ENCODE measurements at places on chromosomes 5 and 9.
A peak's percentile ranks its signal among the peaks of the same experiment; 100 is the strongest.

DNA sequence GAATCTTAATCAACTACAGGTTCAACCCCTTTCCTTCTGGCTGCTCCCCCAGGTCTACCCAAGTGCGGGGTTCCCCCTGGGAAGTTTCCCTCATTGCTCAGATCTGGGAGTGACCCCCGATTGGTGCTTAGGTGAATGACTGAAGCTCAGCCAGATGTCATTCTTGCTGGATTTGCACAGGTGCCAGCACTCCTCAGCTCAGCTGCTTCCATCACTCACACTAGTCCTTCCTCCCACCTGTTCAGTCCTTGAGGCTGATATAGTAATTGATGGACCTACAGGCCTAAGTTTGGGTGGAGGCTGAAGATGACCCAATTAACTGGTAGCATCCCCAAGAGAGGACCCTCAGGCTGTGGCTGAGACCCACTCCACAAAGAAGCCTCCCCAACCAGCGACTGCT is 32.9 kb downstream of the PRLR start:
- DNase-seq = no peak

DNA sequence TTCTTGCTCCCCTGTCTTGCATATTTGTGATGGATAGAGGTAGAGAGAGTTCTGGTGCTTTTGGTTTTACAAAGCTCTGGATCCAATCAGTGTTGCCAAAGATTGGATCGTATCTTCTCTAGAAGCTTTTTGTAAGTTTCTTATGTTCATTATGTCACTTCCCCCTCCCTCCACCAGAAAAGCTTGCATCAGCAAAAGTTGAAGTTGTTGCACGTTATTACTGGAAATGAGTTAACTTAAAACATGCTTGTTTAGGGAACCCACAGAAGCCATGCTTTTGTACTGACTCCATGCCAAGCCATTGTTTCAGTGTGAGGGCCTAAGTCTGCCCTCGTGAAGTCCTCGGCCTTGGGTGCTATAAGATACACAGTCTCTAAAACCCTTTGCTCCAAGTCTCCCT is 186.5 kb downstream of the ERCC6L2 start:
- DNase-seq = peak; percentile 43

DNA sequence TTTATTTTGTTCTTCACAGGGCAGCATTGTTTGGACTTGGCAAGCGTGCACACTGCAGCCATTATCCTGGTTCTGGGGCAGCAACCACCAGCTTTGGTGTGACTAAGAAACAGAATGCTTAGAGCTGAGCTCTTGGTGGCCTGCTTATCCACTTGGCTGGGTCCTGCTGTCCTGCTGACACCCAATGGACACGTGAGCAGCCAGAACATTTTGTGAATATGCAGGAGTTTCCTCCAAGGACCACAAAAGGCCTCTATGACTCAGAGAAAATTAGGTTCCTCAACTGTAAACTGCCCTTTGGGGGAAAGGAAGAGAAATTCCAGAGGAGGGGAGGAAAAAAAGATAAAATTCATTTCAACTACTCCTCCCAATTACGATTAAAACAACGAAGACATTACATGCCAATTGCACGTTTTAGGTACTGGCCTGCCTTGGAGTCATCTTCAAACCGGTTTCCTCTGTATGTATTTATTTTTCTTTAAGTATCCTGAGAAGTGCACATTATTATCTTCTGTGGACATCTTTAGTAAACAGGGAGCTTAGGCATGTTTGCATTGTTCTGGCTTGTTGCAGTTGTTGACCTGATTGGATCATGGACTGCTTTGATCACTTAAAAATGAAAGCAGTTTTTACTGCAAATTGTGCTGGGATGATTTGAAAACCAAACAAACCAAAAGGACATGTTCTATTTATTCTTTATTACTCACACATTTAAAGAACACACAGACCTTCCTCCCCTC is 82.3 kb upstream of the TLE4 start:
- peak; percentile 74 for DNase-seq

DNA sequence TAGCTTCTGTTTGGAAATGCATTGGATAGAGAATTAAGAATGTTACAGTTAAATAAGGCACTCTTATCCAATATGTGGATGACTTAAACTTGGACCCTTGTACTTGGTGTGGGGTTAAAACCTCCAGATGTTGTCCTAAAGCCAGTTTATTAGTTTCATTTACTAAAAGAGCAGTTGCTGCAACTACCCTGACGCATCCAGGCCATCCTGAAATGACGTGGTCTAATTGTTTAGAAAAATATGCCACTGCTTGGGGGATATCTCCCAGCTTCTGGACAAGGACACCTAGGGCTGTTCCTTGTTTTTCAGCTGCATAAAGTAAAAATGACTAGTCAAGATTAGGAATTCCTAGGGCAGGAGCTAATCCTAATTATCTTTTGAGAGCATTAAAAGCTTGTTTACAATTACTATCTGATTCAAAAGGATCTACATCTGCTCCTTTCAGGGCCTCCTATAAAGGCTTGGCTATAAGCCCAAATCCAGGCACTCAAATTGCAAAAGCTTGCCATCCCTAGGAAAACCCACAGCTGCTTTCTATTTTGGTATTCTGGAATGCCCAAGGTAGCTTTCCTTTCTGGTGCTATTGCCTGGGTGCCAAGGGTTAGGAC is 45.7 kb upstream of the SLCO4C1 start:
- peak; percentile 8 for DNase-seq

- DNase-seq = no peak
These were observed 115.5 kb downstream of the COL23A1 start for GRCh38 chr5:178474562-178475184.

DNA sequence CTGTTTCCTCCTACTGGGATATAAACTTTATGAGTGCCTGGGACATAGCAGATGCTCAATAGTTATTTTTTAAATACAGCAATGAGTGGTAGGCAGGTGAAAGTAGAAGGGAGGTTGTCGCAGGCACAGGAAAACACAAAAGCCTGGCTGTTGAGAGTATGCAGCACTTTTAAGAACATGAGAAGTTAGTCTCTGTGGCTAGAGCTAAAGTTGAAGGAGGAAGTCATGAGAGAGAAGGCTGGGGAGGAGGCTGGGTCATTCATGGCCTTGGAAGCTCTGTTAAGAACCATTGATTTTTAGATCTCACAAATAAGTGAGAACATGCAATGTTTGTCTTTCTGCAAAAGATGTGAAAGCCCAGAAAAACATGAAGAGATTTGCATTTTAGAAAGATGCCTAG is 126.7 kb downstream of the PRKACG start:
- no peak for DNase-seq

DNA sequence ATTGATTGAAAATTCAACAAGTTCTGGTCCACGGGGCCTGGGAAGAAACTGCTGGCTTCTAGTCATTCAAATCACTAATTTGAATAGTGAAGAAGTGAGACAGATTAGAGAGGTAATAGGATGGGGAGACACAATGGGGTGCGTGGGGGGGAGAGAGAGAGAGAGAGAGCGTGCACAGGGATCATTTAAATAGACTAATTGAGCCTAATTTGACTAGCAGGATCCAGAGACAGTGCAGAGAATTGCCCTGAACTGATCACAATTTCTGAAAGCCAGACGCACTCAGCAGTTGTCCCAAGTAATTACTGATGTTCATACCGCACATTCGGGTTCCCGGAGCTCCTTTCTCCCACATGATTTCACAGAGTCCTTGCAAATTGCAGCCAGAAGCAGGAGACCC is 50.3 kb upstream of the C5orf58 start:
- DNase-seq = no peak

DNA sequence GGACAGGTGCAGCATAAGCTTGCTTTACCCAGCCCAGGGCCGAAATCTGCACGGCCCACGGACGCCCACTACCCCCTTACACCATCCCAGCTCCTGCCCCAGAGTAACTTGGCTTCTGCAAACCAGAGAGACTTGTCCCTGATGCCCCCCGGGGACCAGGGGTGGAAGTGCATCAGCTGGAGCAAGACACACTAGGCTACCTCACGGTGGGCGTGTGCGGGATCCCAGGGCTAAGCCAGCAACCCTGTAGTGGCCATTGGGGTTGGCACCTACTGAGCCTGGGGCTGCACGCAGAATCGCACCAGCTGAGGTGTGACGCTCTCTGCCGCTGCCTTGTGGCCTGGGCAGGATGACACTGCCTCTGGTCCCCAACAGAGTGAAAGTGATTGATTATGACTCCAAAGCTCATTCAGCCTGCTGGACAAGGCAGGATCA is 6.1 kb upstream of the ZNF79 start:
- DNase-seq = no peak

DNA sequence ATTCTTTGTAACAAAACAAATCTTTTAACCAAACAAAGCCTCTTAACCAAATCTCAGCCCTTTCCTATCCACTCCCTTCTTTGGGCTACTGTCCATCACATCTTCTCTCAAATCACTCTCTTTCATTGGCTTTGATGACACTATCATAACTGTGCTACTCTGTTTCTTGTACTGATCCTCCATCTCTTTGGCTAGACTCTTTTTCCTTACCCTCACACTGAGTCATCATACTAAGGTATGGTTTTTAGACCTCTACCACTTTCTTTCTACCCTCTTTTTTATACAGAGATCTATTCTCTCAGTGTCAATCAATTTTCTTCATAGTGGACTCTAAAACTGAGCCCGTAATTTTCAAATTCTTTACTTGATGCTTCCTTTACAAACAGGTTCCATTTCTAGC is 174.9 kb downstream of the RAPGEF6 start:
- no peak for DNase-seq

DNA sequence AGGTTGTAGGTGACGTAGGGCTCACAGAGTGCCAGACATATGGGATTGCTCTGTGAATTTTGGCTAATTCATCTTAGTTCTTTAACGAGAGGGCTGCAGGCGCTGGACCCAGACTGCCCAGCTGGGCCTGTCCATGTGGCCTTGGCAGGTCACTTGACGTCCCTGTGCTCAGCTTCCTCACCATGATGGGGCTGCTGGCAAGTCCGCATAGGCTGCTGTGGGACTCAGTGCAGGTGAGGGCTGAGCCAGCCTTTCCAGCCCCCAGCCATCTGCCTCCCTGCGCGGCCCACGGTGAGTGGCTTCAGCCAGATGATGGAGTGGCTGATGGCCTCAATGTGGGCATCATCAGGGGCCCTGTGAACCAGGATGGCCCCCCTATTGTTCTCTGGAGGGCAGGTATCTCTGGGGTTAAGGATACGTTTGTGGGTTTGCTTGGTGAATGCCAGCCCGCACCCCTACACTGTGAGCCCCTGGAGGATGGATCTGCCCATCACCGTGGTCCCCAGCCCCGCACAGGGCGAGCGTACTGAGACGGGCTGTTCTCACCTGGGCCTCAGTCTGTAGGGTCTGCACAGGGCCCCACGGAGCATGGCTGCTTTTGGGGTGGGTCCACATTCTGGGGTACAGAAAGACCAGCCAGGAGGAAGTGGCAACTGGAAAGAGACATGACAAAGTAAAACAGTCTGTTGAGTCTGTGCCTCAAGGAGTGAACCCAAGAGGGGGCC is 3.7 kb downstream of the CARD19 start:
- DNase-seq = no peak

DNA sequence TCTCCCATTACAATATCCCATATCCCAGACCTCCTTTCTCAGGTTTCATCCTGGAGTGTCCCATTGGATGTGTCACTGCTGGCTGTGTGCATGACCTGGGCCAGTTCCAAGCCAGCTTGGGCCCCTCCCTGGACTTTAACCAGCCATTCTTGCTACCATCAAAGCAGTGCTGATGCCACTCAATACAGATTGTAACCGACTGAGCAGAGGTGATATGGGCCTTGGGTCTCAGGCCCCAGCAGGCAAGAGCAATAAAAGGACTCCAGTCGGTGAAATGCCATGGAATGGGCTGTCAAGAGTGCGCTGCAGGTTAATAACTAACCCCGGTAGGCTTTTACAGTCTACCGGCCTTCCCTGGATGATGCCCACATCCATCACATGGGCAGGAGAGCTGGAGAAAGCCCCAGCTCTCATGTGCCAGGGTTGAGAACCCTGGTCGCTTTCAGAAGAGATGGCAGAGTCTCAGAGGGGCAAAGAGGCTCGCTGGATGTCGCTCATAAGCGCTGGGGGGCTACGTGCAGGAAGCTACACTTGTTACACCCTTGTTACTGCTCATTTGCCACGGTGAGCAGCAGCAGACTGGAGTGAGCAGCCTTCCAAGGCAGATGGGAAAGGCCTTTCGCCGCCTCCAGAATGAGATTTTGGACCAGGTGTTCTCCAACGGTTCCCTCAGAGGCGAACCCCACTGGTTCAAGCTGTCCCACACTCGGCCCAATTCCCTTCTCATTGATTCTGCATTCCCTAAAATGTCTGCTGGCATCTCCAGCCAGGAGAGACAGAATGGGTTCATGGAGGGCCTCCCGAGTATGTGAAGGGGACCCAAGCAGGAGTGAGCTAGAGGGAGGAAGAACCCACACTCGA is 13.2 kb downstream of the EPB41L4B start:
- no peak for DNase-seq

DNA sequence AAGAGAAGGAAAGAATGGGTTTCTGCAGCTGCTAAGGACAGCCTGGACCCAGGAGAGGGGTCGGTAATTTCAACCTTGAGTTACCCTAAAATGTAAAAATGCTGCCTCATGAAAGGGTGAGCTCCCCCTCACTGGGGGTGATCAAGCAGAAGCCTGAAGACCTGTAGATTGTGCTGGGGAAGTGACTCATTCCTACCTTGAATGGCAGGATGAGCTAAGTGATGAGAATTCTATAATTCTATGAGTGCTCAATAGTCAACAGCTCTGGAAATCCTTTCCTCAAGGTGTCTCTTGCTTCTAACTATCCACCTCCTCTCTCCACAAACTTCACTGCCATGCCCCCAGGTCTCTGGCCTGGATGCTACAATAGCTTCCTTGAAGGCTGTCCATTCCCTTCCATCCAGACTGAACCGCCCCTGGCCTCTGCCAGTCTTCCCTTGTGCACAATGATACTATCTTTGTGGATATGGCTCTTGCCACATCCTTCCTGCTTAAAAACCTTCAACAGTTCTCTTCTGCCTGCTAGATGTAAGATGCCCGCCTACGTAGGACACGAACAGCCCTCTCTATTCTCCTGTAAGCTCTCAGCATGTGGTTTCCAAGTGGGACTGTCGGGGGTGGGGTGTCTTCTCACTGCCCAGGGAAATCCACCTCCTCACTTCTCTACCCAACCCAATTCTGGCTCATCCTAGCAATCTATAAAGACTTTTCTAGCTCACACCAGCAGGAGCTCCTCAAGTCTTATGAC is 50.6 kb downstream of the PTPN3 start:
- no peak for DNase-seq
